ENCODE measurements at places on chromosomes 6 and 20.

- no peak for DNase-seq
Observed at GRCh38 chr6:2480267-2480966, 235.0 kb upstream of the GMDS start.

DNA sequence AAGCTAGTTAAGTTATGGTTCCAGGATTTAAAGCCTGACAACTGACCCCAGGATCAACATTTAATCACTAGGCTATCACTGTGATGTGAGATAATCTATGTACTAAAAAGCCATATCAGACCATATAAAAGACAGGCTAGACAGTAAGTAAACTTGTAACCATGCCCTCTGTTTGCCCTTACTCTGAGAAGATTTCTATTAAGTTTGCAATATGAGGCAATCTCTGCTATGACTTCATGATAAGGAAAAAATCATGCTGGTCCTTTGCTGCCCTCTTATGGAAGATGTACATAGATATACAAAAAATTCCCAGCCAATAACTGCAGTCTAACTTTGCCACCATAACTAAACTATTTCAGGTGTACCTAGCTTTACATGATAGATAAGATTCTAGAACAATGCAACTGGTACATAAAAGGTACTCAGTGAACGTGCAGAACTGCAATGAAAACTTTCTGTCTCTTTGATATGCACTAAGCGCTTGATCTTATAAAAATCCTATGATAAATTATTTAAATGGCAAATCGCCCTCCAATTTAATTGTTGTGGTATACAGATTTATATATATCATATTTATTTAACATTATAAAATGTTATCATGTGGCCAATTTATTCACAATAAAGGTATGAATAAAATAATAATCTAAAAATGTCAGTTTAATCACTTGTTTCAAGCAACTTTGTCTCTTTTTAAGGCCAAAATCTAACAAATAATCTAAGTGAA lies 70.5 kb downstream of the FAM217A start:
- DNase-seq = no peak

GRCh38 chr6:44542401-44543116 lies 155.1 kb downstream of the CDC5L start:
- DNase-seq = peak; percentile 47

- DNase-seq = no peak
Observed at GRCh38 chr6:68139130-68139529, 496.0 kb upstream of the ADGRB3 start.

DNA sequence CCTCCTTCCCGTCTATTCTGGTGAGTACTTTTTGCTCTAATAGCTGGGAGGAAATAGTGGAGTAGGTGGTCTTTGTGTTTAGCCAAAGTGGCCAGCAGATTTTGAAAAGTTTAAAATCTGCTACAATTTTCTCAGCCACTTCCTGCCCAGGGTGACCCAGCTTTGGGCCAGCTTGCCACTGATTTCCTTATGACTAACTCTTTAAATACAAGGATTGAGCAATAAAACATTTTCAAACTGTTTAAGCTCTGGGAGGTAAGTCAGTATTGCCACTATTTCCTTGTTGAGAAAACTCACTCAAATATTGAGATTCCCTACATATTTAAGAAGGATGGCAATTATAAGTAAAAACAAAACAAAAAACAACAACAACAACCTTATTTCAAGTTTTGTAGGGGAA lies 54.5 kb downstream of the TRMT11 start:
- DNase-seq = no peak

DNA sequence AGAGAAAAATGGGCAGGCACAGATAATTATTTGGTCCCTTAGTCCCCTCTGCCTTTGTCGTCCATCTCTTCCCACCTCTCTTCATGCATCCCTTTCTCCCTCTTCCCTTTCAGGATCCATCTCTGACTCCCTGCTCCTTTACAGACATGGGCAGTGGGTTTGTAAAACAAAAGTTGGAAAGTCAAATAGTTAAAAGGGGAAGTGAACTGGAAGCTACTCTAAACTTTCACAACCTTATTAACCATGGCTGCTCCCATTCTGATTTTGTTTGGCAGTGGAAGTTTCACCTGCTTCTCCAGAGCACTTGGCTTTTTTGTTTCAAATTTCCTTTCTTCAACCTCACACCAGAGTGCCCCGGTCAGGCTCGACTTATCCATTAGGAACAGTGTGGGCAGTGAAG lies 1.2 kb downstream of the HLA-DQA2 start:
- no peak for DNase-seq

DNA sequence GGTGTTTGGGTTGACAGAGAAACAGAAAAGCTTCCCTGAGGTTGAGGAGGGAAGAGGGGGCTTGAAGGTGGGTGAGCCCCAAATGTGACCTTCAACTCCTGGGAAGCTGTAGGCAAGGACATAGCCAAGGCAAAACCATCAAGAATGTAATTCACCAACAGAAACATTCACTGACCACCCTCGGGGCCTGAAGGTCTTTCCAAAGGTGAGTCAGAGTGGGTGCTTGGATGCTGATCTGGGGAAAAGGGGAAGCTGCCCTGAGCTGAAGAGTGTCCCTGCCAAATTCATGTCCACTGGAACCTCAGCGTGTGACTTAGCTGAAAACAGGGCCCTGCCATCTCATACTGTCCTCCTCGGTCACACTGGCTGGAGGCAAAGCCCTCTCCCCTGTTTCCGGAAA lies 234.2 kb upstream of the SULF2 start:
- no peak for DNase-seq

DNA sequence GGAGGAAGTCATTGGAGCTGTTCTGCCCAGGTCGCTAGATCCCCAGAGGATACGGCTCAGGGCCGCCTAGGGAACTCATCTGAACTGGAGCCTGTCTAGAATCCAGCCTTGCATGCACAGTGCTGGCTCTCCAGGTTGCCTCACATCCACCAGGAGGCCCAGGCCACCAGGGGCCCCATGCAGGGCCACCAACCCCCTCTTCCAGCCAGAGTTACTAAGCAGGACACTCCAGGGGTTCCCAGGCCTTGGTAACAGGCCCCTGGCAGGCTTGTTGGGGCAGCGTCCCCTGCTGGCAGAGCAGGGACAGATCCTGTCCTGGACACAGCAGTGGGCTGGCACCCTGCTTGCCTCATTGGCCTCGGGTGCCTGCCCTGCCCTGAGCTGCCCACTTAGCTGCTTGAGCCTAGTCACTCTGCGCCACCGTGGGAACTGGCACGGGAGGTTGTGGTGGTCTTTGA lies 35.3 kb downstream of the EFCAB8 start:
- DNase-seq = no peak

DNA sequence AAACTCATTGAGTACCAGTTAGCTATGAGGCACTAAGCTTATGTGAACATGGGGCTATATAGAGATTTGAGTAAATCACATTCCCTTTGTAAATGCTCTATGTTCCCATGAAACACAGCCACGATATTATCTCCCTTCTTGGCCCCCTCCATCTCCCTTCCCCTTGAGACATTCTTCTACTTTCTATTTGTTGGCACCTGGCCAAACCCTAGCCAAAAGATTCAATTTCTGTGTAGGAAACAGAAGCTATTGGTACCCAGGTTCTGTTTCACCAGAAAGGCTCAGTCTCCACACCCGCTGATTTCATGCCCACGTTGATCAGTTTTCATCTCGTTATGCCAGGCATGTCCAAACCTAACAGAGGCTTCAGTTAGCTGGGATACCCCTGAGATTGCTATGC lies 145.5 kb upstream of the LAMP5 start:
- no peak for DNase-seq

DNA sequence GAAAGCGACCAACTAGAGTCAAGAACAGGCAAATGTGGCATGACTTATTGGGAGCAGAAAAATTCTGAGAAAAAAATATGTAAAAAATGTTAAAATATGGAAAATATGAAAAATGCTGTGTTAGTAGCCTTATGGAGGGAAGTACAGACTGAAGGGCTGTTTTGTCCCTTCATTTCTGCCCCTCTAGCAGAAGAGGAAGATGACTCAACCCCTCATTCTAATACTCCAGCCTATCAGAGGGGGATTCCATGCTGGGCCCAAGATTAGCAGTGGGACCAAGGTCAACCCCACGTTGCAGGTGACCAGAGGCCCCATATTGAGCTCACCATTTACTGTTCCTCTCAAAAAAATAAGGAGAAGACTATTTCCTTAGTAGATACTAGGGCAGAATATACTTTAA lies 8.4 kb downstream of the MUC21 start:
- DNase-seq = no peak

DNA sequence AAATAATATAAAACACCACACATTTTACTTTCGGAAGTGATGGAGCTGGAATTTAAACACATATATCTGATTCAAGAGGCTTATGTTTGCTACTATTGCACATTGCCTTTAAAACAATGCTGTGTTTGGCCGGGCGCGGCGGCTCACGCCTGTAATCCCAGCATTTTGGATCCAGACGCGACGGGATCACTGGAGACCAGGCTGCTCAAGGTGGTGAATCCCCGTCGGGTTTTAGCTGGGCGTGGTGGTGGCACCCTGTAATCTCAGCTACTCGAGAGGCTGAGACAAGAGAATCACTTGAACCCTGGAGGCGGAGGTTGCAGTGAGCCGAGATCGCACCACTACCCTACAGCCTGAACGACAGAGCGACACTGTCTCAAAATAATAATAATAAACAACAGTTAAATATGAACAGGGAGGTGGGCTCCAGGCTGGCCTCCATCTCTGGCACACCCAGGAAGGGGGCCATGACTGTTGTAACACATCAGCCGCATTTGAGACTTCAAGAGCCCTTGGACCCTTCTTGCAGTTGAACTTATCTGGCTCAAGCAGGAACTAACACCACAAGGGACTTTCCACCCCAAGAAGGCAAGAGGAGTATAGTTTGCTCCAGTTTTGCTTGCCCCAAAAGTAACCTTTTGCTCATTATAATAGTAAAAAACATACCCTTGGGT lies 127.1 kb upstream of the ZNF184 start:
- DNase-seq = no peak

- DNase-seq = no peak
Observed at GRCh38 chr6:38467566-38467965, 172.2 kb downstream of the BTBD9 start.

DNA sequence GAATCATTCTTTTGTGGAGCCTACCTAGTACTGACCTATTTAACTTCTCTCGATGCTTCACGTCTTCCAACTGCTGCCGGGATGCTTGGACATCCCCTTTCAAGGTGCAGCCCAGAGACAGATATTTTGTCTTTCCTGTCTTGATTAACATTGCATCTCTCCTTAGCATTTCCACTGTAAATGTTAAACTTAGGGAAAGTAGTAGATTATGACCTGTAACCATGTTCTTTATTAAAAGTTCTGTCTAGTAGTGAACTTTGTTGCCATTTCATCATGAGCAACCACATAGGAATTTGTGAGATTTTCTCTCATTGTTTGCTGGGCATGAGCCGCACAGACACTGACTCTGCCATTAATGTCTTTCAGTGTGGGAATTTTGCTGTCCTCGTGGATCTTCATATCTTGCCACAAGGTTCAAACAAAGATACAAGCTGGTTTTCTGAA lies 117.9 kb downstream of the JAG1 start:
- no peak for DNase-seq

DNA sequence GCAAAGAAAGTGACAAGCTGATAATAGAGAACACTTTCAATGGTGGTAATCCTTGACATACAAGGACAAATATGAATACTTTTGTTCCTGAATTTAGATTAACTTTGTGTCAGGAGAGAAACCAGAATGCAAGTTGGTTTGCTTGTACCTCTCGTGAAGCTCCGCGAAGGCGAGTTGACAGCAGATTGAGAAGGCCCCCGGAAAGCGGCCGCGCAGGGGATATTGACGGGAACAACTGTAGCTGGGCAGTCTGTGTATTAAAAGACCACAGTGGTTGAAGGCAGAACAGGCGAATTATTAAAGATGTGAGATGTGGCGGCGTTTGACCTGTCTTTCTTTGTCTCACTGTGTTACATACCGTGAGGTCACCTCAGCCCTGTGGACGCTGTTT lies 175.8 kb upstream of the RALGAPA2 start:
- no peak for DNase-seq

- DNase-seq = no peak
Observed at GRCh38 chr6:5632348-5632935, 371.1 kb downstream of the FARS2 start.

DNA sequence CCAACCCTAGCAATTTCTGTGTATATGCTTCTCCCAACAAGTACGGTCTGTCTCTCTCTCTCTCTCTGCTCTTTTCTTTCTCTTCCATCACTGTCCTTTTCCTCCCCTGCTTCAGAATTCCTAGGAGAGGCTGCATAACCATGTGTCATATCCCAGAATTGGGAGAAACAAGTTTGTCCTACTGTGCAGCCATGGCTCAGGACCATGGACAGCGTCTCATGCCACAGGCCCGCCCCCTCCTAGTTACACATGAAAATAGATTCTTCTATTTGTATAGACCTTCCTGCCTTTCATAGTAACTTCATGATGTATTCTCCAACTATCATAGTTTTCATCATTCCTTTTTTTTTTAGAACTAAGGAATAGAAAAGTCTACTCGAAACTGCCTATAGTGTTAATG lies 98.0 kb downstream of the FNDC1 start:
- no peak for DNase-seq

- DNase-seq = peak; percentile 68
Observed at GRCh38 chr6:167565884-167566599, 241.2 kb downstream of the TTLL2 start.

DNA sequence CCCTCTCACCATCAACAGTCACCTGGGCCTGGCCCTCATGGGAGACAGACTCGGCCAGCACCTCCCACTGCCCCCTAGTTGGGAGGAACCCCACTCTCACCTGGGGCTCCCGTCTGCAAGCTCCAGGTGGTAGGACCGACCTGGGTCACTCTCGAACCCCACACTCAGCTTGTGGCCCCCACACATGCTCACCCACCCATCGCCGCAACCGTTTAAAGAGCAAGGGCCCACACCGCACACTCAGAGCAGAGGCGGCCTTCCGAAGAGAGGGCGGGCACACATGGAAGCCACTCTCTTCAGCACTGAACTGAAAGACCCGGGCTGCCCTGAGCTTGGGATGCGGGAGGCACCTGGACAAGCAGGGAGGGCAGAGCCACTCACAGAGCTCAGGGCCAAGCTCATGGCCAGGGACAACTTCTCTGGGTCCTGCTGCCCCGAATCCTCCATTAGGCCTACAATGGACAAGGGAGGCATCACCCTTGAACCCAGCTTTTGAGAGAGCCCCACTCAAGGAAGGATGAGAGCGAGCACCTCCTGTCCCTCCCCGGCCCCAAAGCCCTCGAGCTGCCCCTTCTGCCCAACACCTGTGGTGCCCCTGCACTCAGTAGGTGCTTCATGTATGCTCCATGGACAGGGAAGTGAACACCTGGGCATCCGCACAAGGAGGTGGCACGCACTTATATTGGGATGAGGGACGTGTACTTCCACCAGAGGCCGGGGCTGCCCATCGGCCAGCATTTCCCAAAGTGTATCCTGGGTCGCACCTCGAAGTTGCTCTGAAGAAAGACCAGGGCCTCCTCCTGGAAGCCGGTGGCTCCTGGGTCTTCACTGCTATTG lies 50.4 kb downstream of the YTHDF1 start:
- DNase-seq = no peak
